ENCODE measurements at places on chromosomes 6 and 20.

- no peak for DNase-seq
These were observed 150.4 kb downstream of the RNGTT start for GRCh38 chr6:88813045-88813444.

DNA sequence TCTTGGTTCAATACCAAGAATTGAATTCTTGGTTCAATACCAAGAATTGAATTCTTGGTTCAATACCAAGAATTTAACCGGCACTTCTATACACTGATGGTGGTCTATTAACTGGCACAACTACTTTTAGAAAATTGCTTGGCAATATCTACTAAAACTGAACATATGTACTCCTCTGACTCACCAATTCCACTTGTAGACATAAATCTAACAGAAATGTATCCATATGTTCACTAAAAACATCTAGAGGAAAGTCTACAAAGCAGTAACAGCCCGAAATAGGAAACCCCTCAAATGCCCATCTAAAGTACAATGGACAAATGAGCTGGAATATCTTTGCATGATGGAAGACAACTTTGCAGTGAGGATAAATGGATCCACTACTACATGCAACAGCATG is 71.9 kb downstream of the KIF16B start:
- no peak for DNase-seq

DNA sequence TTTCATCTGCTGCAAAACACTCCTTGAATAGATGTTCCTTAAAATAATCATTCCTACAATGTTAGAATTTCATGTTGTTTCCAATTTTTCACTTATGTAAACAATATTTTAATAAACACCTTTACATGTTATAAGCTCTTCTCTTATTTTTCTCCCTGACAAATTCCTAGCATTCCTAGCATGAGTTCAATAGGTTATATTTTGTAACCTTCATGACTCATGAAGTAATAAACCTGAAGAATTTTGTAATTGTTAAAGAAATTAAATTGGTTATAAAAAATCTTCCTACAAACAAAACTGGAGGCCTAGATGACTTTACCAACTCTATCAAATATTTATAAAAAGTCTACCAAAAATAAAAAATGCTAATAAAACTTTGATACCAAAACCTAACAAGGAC is 66.3 kb downstream of the NT5E start:
- DNase-seq = no peak

- no peak for DNase-seq
These were observed 52.0 kb downstream of the ME1 start for GRCh38 chr6:83378621-83379388.

- DNase-seq = no peak
These were observed 192.4 kb downstream of the OGFRL1 start for GRCh38 chr6:71481011-71481410.

- no peak for DNase-seq
These were observed 21.3 kb downstream of the PCMTD2 start for GRCh38 chr20:64276817-64277216.

GRCh38 chr20:61803416-61803914 is 262.2 kb downstream of the TAF4 start:
- no peak for DNase-seq

DNA sequence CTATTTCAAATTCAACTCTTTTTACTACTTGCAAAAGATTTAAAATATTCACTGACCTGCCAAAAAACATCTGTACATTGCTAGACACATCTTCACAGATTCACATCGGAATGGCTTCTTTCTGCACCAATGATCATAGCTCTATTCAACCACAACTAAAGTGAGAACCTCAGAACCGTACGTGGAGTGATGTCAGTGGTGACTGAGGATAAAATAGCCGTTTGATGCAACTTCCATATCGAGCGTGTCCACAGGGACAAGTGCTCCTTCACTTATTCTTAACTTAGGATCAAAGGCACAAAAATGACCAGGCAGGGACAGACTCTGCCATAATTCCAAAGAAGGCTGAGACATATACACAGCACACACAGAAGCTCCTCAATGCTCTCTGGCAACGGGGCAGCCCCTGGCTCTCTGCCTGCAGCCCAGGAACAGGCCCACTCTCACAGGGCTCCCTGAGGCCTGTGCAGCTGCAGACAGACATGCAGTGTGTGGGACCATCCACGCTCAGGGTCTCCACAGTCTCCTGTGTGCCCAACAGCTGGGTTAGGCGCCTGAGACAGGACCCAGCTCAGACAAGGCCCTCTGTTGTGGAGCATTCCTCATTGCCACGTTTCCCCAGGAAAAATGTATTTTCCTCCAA is 22.8 kb downstream of the FYN start:
- peak; percentile 83 for DNase-seq

DNA sequence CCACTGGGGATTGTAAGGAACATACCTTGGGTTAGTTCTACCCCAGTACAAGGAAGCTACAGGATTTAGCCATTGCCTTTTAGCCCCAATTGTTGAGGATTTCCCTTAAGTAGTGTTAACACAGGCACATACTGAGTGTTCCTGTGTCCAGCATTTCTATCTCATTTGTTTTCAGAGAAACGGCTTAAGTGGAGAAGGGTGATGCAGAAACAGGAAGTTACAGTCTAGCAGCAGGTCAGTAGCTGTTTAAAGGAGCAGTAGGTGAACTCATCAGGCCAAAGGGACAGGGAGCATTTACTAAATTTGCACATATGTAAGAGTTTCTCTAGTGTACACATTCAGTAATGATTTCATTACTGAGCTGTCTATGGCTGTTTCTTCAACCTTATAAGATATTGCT is 644.2 kb upstream of the GJE1 start:
- DNase-seq = no peak

DNA sequence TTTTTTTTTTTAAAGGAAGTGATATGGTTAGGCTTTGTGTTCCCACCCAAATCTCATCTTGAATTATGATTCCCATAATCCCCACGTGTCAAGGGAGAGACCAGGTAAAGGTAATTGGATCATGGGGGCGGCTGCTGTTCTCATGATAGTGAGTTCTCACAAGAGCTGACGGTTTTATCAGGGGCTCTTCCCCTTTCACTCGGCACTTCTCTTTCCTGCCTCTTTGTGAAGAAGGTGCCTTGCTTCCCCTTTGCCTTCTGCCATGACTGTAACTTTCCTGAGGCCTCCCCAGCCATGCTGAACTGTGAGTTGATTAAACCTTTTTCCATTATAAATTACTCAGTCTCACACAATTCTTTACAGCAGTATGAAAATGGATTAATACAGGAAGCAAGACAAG is 64.3 kb downstream of the ZFP64 start:
- no peak for DNase-seq

GRCh38 chr20:49282584-49283171 is 4.8 kb upstream of the ZNFX1 start:
- no peak for DNase-seq

DNA sequence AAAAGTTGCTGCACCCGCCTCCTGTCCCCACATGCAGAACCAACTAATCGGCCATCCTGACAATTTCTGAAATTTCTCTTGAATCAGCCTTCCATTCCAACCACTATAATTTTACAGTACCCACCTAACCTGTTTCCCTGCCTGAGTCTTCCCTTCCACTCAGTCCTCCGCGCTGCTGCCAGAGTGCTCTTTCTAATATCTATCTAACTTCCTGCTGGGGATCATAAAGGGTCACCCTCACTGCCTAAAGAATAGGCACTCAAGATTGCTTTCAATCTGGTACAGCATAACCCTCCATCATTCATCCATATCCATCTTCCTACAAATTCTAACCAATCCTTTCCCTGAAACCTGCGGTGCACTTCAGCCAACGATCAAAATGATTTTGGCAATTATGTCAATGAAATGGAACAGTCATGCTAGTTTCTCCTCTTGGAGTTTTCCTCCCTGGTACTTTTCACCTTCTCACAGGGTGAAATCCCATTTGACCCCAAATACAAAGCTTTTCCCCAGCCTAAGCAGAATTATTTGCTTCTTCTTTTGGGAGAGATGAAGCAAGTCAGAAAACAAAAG is 117.5 kb upstream of the BEND6 start:
- no peak for DNase-seq

DNA sequence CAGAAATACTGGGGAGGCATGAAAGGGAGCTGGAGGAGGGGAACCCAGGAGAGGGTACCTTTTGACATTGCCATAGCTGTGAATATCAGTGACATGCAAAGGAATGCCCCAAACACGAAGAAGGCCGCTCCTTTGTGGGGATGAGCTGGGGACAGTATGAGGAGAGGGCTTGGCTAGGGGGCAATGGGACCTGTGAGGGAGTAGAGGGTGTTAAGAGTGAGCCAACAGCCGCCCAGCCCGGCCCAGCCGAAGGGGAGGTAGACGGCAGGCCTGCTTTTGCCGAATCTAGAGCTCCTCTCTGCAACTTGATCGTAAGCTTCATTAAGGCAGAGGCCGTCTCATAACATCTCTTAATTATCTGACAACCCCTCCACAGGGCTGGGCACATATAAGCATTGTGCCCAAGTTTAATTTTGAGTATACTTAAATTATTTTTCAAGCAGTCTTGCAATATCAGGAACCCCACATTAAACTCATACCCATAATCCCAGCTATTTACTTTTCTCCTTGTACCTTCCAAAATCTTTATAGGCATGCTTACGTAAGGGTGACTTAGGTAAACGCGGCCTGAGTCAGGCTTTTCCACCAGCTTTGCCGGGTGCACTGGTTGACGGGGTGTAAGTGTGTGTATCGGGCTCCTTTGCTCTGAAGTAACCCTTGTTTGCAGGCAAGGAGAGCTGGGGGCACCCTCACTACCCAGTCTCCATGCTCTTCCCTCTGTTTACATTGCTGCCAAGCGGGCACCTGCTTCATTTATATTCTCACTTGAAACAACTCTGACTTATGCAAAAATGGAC is 24.9 kb upstream of the VEGFA start:
- DNase-seq = no peak

GRCh38 chr6:79671600-79672266 is 40.6 kb downstream of the SH3BGRL2 start:
- no peak for DNase-seq

GRCh38 chr20:49937027-49937929 is 1.1 kb downstream of the RNF114 start:
- DNase-seq = peak; percentile 31

Measured in head of caudate nucleus (tissue), 42 donors.